ENCODE measurements at places on chromosomes 6 and 20.

DNA sequence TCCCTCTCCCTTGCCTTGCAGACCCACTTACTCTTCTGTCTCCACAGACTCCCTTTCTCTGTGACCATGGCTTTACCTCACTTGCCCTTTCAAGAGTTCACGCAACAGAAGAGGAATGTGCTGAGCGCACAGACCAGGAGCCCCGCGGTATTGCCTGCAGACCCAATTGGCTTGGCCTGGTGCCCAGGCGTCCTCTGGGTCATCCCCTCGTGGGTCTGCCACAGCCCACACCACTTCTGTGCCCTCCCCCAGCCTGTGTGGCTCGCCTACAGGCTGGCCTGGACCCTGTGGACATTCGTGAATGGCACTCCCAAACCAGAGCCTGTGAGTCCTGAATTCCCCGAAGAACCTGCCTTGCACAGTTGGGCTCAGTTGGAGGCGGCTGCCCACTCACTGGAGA, 15.3 kb upstream of the NINL start:
- peak; percentile 11 for DNase-seq

DNA sequence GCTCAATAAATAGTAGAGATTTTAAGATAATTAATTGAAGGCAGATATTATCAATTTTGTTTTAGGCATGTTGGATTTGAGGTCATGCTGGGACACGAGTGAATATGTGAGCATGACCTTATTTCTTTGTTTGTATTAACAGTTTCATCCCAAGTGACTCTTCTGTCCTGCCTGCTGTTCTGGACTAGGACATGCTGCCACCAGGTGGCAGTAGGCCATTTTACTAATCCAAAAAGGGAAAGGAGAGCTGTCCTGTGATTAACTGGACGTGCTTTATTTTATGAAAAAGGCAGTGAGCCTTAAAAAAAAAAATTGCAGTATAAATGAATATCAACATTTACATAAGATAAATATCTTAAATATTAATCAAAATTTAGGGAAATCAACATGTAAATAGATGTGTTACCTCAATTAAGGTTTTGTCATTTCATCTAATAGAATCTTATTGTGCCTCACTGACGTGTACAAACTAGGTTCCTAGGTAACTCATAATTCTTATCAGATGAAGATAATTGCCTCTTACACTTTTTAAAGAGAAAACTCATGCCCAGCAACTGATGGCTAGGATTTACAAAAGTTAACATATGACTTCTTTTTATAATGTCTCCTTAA, 49.8 kb downstream of the FRK start:
- DNase-seq = peak; percentile 64

GRCh38 chr6:46440641-46441040, 50.6 kb downstream of the RCAN2 start:
- DNase-seq = no peak

GRCh38 chr6:18861204-18861603, 474.1 kb downstream of the RNF144B start:
- no peak for DNase-seq

GRCh38 chr20:63005862-63006539, 763 bp downstream of the BHLHE23 start:
- DNase-seq = peak; percentile 34

GRCh38 chr6:35192301-35192860, 21.4 kb upstream of the SCUBE3 start:
- DNase-seq = no peak

DNA sequence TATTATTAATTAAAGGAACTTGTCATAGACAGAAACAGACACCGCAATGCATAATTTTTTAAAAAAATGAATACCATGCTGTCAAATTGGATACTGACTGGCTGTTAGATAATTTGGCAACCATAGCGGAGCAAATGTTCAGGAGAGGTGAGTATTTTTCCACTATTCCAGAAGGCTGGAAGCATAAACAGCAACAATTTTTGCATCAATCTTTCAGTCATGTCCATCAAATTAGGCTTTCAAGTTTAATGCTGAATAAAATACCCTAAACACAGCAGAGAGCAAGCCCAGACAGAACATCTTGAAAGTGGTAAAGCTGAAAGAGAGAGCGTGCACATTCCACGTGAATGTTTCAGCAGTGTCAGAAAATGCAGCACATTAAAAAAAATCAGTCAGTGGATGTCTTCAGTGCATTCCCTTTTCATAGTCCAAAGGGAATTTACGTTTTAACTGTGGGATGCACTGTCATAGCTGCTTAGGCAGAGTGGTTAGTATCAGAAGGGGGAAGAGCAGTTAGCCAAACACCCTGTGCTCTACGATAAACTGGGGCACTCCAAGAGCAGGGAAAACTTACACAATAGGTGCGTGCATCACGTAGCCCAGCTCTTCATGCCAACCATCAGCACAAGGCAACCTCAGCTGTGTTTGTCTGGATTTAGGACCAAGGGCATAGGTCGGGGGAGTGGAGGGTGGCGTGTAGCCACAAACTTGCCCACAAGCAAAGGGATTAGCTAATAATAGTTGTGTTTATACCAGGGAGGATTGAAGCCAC, 116.2 kb upstream of the STMND1 start:
- DNase-seq = peak; percentile 15

- DNase-seq = peak; percentile 54
Measured at GRCh38 chr6:83057705-83058321, 7.8 kb downstream of the UBE3D start.

GRCh38 chr20:973785-974194, 28.3 kb downstream of the RSPO4 start:
- peak; percentile 70 for DNase-seq

GRCh38 chr6:113626475-113626874, 230.7 kb upstream of the MARCKS start:
- DNase-seq = no peak

GRCh38 chr6:46918806-46919205, 2.9 kb downstream of the ADGRF5 start:
- DNase-seq = no peak

DNA sequence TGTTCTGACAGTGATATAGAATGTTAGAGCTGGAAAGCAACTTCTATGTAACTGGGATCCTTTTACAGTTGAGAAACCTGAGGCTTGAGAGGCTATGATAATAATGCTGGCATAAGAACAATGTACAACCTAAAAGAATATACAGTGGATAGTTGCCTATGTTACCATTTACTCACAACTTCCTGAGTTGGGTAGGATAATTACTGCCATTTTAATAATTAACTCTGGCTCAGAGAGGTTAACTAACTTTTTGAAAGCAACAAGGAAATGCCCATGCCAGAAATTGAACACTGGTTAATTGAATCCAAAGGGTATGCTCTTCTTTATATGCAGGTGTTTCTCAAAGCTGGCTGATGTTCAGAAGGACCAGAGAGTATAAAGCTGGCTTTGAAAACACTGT, 530.7 kb upstream of the MAP3K7 start:
- DNase-seq = no peak

DNA sequence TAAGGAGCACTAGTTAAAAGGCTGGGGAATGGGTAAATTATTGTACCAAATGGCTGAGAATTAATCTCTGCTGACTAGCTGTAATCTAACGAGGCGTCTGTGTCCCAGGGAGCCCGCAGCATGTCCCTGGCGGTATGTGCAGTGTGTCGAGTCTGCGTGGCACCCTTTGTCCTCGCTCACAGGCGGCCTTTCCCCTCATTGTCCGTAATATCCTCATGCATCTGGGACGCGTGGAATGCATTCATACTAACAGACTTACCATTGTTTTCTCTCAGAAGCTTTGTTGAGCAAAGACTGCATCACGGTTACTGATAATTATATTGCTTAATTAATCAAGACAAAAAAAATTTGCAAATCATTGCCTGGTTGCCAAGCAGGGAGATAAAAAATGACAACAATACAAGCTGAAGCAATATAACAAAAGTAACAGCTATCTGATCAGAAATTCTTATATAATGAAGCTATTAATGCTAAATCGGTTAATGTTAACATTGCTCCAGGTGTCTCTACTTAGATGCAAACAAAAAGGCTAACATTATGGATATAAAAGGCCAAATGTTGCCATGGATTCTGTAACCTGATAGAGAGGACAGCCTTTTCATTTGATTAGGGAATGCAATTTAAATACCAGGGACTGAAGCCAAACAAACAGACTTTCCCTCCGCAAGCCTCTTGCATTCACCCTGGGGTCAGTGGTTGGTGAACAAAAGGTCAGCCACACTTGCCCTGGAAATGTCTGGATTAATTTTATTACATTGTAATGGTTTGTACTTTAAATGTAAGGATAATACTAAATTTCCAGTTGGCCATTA, 124.8 kb downstream of the INSM1 start:
- no peak for DNase-seq

DNA sequence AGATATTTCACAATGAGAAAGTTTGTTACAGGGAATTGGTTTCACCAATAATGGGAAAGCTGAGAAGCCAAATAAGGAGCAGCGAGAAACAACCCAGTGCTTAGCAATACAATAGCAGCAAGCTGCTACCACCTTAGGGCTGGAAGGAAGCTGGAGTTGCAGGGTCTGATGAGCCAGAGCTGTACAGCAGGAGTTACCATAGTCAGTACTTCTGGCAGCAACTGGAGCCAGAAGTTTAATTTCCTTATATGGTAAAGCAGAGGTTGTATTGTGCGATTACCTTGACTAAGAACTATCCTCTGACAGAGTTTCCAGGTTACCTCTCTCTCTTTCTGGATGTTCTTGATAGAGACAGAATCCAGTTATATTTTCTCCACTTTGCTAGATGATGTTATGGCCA, 137.1 kb upstream of the OLIG3 start:
- DNase-seq = no peak

DNA sequence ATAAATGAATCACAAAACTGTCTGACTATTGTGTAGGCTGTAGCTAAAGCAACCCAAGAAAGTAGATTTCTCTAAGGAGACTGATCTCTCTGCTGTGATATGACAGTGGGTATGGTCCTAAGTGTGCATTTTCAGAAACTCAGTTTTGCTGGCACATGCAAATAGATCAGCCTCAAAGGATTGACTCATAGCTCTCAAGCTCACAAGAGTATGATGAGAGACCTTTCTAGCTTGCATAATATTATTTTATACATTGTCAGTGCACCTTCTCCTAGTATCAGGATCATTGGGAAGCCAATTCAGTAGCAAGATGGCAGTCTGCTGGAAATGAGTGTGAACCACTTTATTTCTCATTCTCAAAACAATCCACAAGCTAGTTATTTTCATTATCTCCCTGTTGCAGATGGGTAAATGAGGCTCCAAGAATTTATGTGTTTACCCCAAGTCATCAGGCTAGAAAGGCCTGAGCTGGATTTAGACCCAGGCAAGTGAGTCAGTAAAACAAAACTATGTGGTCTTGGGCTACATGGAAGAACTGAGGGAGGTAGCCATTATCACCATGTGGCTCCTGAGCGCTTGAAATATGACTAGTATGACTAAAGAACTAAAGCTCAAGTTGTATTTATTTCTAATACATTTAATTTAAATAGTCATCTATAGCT, 27.9 kb upstream of the PLCB4 start:
- DNase-seq = peak; percentile 10

GRCh38 chr6:85537055-85537494, 56.6 kb downstream of the SNX14 start:
- DNase-seq = no peak

GRCh38 chr20:1672728-1673127, 15.1 kb upstream of the SIRPG start:
- no peak for DNase-seq

GRCh38 chr6:107627969-107628368, 138.1 kb downstream of the SOBP start:
- no peak for DNase-seq

DNA sequence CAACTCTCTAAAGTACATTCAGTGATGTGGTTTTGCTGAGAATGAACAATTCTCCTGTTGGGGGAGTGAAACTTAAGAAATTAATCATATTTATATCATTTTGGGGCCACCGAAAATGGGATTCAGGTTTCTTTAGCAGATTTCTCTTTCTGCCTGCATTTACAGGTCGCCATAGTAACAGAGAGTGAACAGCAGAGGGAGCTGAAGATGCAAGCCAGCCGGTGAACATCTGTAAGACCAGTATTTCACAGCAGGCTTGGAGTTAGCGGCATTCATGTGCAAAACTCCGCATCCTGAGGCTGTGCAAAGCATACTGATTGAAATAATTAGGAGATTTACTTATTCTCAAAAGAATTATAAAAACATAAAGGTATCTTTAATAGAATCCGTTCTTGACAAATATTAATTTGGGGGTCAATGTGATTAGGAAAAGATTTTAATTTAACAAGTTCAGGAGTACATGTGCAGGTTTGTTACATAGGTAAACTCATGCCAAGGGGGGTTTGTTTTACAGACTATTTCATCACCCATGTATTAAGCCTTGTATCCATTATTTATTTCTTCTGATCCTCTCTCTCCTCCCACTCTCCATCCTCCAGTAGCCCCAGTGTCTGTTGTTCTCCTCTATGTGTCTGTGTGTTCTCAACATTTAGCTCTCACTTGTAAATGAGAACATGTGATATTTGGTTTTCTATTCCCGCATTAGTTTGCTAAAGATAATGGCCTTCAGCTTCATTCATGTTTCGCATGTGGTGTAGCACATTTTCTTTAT, 17.8 kb upstream of the HSF2 start:
- DNase-seq = peak; percentile 67

DNA sequence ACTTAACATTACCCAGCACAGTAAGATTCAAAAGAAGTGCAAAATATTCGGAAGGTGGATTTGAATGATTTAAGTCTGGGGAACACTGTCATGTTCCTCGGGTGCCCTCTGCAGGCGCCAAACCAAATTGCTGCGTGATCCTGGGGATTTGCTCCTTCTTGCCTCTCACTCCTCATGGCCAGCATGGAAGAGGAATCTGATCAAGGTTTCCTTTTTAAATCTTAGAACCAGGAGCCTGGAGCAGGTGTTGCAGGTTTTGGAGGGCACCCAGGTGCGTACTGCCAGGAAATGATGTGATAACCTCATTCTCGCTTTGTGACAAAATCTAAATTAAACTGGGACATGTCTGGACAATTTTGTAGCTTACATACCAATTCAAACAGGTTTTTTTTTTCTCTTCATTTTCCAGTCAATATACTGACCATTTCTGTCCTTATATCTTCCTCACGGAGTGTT, 8.1 kb upstream of the PFDN4 start:
- DNase-seq = peak; percentile 64

GRCh38 chr6:158467923-158468322, 92.0 kb upstream of the TMEM181 start:
- no peak for DNase-seq

DNA sequence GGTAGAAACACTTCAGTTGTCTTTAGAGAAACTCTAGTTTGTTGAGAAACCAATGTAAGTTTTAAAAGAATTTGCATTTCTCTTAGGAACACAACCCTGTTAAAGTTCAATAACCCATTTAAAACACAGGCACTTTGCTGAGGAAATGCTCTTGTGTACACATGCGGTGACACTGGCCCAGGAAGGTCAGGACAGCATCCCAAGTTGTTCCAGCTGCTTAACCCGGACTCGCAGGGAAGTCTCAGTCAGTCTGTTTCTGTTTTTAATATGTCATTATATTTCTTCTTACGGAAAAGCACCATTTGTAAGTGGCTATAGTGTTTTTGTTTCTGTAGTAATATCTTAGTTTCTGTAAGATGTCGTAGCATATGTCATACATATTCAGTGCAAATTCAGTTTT, 36.9 kb downstream of the RIN2 start:
- DNase-seq = no peak

DNA sequence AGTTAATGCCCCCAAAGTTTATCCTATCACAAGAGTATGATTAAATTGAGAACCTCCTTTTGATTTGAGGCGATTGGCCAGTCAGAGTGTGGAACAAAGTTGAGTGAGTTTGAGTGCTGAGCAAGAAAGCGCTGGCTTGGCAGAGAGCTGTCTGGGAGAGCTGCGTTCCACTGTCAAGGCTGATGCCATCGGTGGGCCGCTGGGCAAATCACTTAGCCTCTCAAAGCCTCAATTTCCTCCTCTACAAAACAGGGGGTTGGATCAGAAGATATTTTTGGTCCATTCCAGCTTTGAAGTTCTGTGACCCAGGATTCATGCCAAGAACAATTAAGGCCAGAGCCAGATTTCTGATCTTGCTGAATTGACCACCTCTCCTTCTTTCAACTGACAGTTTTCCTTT, 60.2 kb downstream of the TMEM242 start:
- no peak for DNase-seq

Measured in Daoy (cell line).